NCI-H1930 (cell line): ENCODE measurements at places on chromosomes 1 and 21.
A peak's percentile ranks its signal among the peaks of the same experiment; 100 is the strongest.

GRCh38 chr1:84390226-84390625, 8.1 kb upstream of the DNASE2B start:
- no peak for DNase-seq

GRCh38 chr21:38310646-38311485, 54.1 kb downstream of the KCNJ15 start:
- DNase-seq = no peak

- no peak for DNase-seq
Observed at GRCh38 chr1:78075621-78076020, 29.9 kb downstream of the GIPC2 start.

DNA sequence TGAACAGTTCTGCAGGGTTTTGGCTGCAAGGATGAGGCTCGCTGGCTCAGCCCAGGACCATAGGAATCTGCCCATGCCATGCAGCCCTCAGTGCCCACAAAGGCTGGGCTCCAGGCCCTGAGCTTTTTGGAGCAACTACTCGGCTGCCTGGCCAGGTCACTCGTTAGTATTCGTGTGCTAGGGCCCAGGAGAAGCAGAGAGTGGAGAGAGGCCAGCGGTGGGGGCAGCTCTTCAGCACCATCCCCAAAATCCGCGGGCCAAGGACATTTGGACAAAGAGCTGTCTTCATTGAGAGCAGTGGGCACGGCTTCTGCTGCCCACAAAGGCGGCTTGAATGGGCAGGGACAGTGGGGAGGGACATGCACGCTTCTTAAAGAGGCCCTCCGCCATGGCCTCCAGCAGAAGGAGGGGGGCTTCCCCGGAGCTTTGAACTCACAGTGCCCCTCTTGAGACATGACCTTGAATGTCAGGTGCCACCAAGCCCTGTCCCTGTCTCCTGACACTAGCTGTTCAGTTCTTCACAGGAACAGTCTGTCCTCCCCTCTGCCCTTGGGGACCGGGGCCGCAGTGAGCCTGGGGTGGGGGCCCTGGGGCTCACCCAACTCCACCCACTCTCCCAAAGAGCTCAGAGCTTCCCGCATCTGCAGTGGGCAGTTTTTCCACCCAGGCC, 106.1 kb upstream of the ARHGEF16 start:
- DNase-seq = no peak

- no peak for DNase-seq
Observed at GRCh38 chr1:222843469-222844410, 28.9 kb downstream of the DISP1 start.

GRCh38 chr21:43012596-43012995, 38.2 kb downstream of the PKNOX1 start:
- no peak for DNase-seq

DNA sequence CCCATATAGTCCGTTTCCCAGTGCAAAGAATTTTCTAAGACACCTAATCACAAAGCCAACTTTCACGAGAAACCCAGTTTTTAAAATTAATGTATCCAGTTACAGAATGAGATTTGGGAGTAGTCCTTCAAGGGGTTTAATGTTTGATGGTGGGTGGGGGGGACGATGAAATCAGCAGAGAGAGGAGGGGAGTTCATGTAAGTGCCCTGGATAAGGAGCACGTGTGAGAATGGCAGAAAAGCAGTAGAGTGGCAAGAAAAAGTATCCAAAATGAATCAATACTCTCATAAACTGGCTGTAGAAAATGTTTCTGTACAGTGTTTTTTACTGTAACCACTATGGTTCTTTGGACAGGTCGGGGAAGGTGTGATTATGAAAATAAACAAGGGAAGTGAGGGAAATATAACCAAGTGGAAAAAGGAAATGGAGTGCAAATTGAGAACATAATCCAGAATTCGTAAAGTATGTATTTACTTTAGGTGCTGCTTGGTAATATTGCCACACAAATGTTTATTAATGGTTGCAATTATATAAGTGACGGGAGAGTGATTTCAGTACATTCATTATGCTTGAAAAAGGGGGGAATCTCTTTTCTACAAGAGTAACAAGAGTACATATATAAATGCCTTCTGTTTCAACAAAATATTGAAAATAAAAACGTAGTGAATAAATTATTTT, 118.7 kb upstream of the RRP15 start:
- DNase-seq = no peak

- no peak for DNase-seq
Observed at GRCh38 chr1:15739745-15740144, 2.6 kb upstream of the TMEM82 start.

DNA sequence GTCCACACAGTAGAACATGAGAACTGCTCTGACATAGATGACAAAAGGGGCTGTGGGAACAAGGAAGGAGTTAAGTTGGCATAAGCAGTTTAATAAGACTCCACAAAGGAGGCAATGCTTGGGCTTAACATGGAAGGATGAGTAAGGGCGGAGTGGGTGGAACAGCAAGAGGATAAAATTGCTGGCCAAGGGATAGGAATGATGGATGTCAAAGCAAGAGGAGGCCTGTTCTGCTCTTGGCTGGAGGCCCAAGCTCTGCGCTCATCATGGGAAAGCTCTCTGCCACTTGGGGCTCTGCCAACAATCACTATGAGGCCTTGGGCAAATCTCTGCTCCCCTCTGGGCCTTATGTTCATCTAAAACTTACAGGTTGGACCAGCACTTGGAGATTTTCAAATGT, 98.3 kb upstream of the CAMK1G start:
- DNase-seq = no peak

- DNase-seq = no peak
Observed at GRCh38 chr1:159067699-159068621, 8.6 kb downstream of the AIM2 start.

DNA sequence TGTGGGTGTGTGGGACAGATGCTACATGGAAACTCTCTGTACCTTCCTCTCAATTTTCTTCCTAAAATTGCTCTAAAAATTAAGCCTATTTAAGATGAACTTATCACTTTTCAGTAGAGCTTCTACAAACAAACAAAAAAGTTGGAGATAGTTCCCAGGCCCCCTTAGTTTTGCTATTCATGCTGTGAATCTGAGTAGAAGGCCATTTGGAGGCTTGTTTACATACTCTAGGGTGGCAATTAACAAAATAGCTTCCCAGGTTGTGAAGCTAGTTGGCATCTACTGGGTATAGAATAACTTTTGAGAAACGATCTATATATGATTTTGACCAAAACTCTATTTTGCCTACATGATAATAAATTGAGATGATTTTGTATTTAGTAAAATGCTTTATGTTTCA, 541.4 kb upstream of the B3GALT2 start:
- no peak for DNase-seq

DNA sequence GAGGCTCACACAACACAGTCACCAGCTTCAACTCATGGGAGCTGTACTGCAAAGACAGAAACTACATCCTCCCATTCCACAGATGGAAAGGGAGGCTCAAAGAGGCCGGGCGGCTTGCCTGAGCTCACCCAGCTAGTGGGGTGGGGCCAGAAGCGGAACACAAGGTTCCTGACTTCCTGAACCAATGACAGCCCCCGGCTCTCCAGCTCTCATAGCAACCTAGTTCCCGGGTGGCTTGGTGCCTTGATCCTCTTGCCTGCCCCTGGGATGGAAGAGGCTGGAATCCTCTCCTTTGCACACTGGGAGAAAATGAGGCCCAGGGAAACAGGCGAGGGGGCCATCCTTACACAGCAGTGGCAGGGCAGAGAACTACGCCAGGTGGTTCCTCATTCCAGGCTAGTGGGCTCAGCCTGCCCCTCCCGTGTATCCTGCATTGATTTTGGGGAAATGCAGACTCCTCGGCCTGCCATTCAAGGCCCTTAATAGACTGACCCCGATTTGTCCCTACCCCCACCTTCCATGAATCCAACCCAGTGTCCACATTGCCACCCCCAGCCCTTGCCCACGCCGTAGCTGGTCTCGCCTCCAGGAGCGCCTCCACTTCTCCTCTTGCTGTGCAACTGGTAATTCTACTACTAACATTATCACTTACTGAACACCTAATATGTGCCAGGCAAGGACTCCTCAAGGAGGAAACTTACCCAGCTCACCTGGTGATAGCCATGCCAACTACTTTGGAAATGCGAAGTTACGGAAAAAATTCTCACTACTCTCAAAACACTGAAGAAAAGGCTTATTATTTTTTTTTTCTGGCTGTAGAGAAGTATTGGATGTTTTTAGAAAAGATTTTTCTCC, 5.0 kb downstream of the RAP1GAP start:
- no peak for DNase-seq

- no peak for DNase-seq
Observed at GRCh38 chr1:93871366-93871765, 7.6 kb downstream of the DNTTIP2 start.

DNA sequence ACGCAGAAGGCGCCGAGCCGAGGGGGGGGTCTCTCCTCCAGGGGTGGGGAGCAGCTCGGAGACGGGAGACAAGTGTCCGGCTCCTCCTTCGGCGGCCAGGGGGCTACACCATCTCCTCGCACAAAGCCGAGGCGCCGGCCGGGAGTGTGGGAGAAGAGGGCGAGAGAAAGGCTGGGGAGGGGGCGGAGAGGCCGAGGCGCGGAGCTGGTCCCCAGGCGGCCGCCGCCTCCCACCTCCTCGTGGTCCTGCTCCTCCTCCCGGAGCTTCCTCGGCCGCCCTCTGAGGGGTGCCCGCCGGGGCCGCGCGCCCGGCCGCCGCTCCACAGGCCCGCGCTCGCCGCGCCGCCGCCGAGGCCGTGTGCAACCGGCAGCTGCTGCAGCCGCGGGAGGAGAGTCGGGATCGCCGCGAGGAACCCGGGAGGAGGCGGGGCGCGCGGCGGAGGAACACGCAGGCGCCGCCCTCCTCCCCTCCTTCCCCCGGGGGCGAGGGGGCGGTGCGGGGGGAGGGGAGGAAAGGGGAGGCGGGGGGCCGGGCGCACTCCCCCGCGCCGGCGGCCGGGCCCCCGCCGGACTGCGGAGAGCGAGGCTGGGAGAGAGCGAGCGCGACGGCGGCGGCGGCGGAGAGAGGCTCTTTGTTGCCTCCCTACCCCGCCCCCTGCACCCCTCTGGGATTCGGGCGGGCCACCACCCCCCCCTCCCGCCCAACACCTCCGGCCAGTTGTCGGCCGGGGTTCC, at the start of gene ENAH:
ENAH (minus strand) TSS at position 395 of the 734 bp plus-strand sequence. CDS start 433 bp downstream, outside the sequence.
- peak; percentile 83 for DNase-seq

DNA sequence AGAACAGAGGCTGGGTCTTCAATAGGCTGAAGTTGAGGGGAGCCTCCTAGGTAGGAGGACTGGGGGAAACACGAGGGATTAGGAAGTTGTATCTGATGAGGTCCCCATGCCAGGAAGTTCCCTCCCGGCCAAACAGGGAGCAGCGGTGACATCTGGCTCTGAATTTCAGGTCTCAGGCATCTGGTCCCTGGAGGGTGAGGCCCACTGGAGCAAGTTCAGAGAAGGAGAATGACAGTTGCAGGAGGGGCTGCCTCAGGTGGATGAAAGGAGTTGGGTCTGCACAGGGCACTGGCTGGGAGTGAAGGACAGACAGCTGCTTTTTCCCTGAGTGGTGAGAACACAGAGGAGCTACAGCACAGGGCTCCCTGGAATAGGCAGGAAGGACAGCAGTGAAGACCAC, 9.1 kb downstream of the TMEM9 start:
- no peak for DNase-seq

GRCh38 chr1:214573386-214574318, 22.2 kb upstream of the PTPN14 start:
- no peak for DNase-seq

GRCh38 chr1:169363046-169363730, 4.4 kb downstream of the NME7 start:
- DNase-seq = no peak

DNA sequence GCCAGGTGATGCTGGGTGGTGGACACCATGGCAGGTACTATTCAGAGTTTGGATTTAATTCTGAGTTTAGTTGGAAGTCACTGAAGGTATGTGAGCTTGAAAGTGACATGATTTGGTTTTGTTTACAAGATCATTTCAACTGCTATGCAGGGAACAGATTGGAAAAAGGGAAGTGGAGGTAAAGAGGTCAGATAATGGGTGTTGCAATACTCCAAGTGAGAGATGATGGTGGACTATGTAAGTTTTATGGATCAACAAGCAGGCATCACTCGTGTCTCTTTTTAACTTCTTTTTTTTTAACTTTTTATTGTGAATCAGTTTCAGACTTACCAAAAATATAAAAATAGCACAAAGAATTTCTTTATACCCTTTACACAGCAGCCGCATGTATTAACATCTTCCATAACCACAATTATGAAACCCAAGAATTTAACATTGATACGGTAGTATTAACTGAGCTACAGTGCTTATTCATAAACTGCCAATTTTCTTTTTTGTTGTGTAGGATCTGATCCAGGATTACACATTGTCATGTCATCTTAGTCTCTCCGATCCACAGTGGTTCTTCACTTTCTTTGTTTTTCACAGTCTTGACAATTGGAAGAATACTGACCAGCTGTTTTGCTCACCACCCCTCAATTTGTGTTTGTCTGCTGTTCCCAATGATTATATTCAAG, 24.9 kb upstream of the NHLH2 start:
- no peak for DNase-seq

GRCh38 chr1:246647113-246647512, 77.1 kb upstream of the SCCPDH start:
- DNase-seq = peak; percentile 7

GRCh38 chr1:4756851-4757580, 102.6 kb downstream of the AJAP1 start:
- DNase-seq = no peak

DNA sequence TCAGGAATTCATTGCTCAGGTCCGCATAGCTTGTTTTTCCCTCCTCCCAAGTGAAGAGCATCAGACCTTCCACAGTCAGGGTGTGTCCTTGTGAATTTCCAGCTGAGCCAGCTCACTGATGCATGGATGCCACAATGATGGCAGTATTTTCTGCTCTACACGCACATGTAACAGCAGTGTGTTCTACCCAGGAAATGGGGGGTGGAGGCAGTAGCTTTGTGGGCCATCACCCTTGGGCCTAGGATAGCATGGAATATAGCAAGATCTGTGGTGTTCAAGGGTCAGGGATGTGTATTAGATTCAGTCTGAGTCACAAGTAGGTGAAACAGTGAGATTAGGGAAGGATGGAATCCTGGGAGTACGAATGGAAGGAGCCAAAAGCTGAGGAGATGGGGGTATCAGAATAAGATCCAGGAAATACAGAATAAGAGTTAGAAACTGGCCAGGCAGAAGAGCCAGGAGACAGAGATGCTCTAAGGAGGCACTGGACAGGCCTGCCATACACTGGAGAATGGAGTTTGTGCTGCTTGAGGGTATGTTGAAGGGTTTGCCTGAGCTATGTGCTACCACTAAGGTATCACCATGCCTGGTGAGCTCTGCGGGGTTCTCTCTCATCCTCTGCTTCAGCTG, 90.6 kb upstream of the CNIH3 start:
- DNase-seq = no peak

DNA sequence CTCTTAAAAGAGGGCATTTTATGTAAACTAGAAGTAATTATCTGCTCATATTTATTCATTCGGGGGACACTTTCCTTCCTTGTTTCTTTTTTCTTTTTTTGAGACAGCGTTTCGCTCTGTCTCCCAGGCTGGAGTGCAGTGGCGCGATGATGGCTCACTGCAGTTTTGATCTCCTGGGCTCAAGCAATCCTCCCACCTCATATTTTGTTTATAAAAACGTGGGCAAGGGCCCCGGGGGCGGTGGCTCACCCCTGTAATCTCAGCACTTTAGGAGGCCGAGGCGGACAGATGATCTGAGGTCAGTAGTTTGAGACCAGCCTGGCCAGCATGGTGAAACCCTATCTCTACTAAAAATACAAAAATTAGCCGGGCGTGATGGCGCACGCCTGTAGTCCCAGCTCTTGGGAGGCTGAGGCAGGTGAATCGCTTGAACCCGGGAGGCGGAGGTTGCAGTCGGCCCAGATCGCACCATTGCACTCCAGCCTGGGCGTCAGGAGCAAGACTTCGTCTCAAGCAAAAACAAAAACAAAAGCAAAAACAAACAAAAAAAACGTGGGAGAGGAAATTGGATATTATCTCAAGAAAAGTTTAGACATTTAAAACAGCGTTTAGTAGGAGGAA, 926 bp upstream of the DFFA start:
- DNase-seq = no peak
